IMR-90 (cell line): ENCODE measurements at places on chromosomes 6 and 20. TPM values are rescaled to one million over a fixed set of nuclear protein-coding genes. Genes with fewer than 3 reads are reported as not detected.

DNA sequence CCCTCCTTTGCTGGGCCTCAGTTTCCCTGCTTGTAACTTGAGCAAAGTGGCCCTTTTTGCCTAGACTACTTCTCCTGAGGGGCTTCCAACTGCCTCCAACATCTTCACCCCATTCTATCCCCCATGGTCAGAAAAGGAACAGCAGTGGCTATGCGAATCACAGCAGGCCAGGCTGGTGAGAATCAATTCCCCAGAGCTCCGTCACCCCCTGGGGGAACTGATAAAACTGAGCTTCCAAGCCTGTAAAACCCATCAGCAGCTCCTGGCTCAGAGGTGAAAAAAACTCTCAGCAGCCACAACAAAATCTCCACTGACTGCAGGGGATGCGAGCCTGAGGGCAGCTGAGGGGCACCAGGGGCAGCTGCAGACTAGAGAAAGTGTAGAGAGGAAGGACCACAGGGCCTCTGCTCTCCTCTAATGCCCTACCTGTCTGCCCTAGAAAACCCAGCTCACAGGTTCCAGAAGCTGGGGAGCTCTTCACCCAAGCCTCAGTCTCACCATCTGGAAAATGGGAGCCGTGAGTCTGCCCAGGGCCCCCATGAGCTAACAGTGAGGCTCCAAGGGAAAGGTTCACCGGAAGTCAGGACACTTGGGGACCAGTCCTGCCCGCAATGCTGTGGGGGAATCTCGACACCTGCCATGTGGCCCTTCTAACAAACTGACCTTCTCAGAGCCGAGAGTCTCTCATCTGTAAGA lies 120.6 kb downstream of the GRM4 start:
- no peak for DNase-seq

GRCh38 chr20:3927486-3928291 lies 38.5 kb downstream of the PANK2 start:
- DNase-seq: peak; percentile 47

Gene OPN5
- not detected in 2 replicates for polyA plus RNA-seq

DNA sequence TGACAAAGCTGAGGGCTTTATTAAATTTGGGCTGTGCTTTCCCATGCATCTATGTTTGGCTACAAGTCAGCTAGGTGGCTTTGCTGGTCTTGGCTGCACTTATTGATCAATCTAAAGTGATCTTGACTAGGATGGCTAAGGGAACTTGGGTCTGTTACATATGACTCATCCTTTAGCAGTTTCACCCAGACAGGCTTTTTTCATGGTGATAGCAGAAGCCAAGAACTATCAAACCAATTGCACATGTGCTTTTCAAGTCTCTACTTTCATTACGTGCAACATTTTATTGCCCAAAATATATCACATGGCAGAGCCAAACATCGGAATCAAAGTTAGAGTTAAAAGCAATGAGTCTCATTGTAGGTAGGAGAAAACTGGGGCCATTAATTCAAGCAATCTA lies 626.3 kb downstream of the TENT5A start:
- no peak for DNase-seq

Gene CBFA2T2
- polyA plus RNA-seq: 6.2 and 6.3 TPM in 2 replicates

- no peak for DNase-seq
These were observed 121.7 kb upstream of the MYLIP start for GRCh38 chr6:16007146-16007545.

GRCh38 chr20:49671433-49671832 lies 42.2 kb downstream of the B4GALT5 start:
- DNase-seq: no peak

Gene SDCBP2
- 1.3 TPM in 2 replicates for polyA plus RNA-seq
